ENCODE measurements at places on chromosomes 3 and 15. TPM values are rescaled to one million over a fixed set of nuclear protein-coding genes. Genes with fewer than 3 reads are reported as not detected.

FGD5 gene
- 8.1 TPM for total RNA-seq

LRRC34 gene
- total RNA-seq: not detected

ALAS1 gene
- total RNA-seq: 26.5 TPM

CYP1A2 gene
- not detected for total RNA-seq

GOLGA6B gene
- not detected for total RNA-seq

PIF1 gene
- total RNA-seq: 2.1 TPM

ZBBX gene
- total RNA-seq: not detected

DNA sequence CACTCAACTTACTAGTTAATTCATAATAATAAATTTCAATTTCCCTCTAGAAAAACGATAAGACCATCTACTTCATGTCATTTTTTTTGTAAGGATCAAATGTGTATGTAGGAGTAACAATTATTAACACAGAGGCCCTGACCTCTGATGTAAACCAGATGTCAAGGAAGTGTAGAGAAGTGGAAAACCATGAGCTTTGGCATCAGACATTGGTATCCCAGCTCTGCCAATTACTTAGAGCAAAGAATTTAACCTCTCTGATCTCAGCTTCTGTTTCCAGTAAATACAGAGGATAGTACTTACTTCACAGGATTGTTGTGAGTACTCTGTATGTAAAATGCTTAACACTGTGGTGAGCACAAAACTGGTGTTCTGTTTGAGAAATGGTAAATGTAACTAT, 17.5 kb downstream of the AQR start:
- no peak for DNase-seq

DNA sequence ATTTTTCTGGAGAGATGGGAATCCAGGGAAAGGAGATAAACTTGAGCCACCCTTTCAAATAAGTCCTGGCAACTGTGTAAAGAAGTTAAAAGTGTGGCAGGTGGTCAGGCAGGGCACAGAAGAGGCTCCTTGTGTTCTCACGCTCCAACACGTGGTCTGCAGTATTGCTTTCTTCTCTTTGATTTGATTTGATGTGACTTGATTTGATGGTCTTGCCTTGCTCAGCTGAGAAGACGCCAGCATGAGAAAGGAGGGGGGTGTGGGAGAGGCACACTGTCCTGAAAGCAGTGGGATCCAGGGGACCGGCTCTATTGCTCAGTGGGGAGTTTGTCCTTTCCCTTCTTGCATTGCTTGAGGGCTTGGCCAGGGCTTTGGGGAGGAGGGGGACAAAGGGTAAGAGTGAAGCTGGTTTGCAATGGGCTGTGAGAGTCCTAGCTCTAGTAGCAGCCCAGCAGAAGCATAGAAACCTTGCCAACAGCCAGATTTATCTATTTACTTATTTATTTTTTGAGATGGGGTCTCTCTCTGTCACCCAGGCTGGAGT, 25.7 kb upstream of the NEO1 start:
- no peak for DNase-seq

DNA sequence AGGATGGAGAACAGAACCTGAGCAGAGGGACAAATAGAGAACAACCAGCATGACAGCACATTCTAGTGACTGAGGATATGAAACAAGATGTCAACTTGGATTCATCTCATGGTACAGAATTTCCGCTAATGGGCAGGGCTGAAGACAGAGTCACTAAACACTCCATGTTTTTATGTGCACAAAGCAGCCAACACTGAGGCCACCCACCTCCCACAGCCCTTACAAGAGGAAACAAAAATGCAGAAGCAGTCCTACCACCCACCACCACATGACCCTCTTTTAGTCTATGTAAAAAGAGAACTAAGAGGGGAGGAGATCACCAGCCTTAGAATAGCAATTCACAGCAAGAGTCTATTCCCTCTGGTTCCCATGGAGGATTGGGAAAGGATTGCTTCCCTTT, 131.4 kb upstream of the UBE2E2 start:
- peak; percentile 18 for DNase-seq

DNA sequence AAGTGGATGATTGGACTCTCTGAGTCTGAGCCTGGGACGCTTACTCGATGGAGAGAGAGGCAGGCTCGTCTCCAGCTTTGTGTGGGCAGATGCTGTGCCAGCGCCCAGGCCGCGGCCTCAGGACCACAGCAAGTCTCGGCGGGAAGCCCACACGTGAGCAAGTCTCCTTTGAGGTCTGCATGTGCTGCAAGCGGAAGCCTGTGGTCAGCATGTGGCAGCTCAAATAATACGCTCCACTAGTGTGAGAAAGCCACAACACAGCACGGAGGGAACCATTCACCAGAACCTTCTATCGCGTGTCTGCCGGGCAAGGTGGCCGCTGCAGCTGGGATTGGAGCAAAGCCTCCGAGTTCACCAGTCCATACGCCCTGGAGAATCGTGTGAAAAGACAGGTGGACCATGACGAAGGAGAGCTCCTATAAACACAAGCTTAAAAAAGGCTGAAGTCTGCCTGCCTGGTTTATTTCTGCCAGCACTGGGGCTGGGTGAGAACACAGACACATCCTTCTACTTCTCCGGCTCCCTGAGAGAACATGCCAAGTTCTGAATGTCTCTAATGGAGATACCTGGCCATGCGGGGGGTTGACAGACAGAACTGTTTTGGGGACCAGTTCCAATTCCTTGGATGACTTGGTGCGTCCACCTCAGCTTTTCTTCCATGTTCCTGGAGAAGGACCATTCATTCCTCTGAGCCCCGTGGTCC, 82.0 kb upstream of the LRIG1 start:
- DNase-seq: peak; percentile 38

DNA sequence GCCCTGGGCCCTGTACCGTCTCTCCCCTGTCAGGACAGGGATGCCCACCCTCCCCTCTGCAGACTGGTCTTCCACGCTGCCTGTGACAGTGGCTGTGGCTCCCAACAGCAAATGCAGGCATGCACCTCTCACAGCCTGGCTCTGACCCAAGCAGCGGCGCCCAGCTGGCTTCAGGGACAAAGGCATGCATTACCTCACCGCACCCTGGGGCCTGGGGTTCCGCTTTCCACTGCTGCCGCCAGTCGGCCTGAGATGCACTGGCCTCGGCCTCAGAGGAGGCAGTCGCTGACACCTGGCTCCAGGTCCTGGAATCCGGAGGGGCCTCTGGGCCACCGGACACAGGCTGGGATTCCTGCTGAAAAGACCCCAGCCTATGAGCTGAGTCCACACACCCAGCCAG, 70.3 kb downstream of the SCN5A start:
- DNase-seq: peak; percentile 78

DNA sequence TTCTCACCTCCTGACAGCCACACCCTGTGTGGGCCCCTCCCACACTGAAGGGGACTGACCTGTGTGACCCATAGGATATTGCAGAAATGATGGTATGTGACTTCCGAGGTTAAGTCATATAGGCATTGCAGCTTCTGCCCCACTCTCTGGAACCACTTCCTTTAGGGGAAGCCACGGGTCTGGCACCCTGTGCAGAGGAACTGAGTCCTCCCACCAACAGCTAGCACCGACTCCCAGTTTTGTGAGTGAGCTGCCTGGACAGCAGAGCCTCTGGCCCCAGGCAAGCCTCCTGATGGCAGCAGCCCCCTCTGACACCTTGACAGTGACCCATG, 24.6 kb upstream of the SLC6A6 start:
- DNase-seq: no peak

- no peak for DNase-seq
Observed at GRCh38 chr3:75303741-75304140, 360.4 kb upstream of the FRG2C start.

DNA sequence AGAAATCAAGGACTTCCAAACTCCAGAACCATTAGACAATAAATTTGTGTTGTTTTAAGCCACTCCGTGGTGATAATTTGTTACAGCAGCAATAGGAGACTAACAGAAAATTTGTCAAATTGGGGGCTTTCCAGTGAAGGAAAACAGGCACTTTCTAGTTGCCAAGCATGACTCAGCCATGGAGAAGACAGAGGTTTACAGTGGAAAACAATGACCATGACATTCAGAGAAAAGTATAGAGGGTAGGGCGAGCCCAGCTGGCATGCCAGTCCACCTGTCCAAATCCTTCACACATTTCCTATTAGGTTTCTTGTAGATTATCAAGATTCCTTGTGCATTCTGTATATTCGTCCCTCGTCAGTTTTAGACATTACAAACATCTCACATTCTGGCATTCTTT, 24.9 kb downstream of the SLCO2A1 start:
- DNase-seq: no peak

Measured in lower leg skin (tissue), 4 donors.